ENCODE measurements at places on chromosomes 2 and 18. TPM values are rescaled to one million over a fixed set of nuclear protein-coding genes. Genes with fewer than 3 reads are reported as not detected.

Gene SLC5A6
- 40.8 TPM for total RNA-seq

Gene MARCHF7
- 129 TPM for total RNA-seq

Gene HOXD11
- total RNA-seq, result not detected

Gene KCNG2
- total RNA-seq, result not detected

Gene MC4R
- total RNA-seq, result not detected

Gene DYSF
- total RNA-seq, result 17.2 TPM

Gene UGT1A8
- total RNA-seq, result not detected

Gene RAMP1
- total RNA-seq, result 1.7 TPM

Gene SCN7A
- total RNA-seq, result not detected

Gene TEX44
- not detected for total RNA-seq

Gene ALLC
- not detected for total RNA-seq

Gene MREG
- total RNA-seq, result 1.9 TPM

Gene PKDCC
- total RNA-seq, result 60.1 TPM
